ENCODE measurements at places on chromosomes 16 and 17. TPM values are rescaled to one million over a fixed set of nuclear protein-coding genes. Genes with fewer than 3 reads are reported as not detected.
A peak's percentile ranks its signal among the peaks of the same experiment; 100 is the strongest.

DNA sequence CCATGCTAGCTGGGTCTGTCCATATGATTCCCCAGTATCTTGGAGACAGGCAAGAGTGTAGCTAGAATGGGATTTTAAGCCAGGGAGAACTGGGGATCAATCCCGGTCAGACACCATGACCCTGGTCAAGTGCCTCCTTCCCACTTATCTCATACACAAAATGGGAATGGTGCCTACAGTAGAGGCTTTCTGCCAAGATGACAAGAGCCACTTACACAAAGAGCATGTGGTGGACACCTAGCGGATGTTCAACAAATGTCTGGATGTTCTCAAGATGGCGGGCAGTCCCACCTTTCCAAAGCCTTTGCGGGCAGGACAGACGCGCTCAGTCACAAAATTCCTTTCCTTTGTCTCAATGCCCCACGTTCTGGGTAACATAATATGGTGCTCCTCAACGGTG lies 57.3 kb downstream of the MAF start:
- DNase-seq = no peak

- peak; percentile 39 for DNase-seq
These were observed 16.9 kb downstream of the EMC8 start for GRCh38 chr16:85782451-85782850.

DNA sequence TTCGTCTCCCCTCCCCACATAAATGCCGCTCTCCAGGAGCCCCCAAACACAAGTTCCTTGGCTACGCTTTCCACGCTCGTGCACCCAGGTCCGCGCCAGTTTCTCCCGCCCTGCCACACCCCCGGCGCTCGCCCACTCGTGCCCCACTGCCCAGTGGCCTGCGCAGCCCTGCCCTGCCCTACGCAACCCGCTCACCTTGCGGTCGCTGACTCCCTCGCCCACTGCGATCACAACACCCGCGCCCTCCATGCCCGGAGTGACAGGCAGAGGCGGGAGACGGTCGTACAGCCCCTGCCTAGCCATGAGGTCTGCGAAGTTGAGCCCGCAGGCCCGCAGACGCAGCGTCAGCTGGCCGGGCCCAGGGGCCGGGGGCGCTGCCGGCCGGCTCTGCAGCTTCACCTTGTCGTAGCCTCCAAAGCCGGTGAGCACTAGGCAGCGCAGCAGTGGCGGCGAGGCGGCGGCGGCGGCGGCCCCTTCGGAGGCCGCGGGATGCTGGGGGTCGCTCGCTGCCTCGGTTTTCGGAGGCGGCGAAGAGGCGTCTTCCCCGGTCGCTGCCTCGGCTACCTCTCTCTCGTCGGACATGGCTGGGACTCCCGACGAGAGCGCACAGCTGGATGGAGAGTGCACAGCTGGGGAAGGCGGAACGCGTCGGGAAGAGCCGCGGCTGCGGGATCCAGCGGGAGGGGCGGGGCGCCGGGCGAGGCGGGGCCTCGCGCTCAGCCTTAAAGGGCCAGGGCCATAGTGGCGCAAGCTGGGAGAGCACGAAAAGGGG lies at the start of gene VAT1:
Gene VAT1 (minus strand): TSS at position 645 of the 772 bp plus-strand sequence. CDS start 63 bp downstream, at position 582.
- peak; percentile 73 for DNase-seq

DNA sequence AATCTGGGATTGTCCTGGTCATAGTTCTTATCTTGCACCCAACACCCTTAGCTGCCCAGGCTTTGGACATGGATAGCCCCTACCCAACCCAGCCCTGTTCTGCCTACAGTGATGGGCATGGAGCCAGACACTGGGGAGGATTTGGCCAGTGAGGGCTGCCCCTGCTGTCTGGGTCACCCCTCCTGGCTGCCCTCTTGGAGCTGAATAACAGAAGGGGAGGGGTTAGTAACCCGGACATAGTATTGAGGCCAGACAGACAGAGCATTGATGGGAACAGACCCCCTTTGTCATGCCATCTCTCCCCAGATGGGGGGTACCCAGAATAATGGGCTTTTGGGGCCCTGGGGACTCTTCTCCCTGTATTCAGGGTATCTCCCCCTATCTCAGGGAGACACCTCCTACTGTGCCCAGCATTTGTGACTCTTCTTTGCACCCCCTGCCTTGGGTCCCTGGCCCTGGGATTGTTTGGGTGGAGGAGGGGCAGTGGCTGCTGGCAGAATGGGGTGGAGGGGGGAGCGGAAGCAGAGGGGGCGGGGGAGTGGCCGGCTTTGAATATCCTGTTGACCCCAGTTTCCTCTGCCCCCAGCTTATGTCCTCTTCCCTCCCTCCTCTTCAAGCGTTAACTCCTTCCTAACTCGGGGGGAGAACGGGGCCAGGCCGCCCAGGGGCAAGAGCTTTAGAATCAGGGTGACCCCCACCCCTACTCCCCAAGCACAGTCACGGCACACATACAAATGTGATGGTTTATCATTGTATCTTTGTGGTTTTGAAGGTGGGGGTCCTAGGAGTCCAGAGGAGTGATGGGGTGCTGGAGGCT lies 17.0 kb downstream of the GJD3 start:
- no peak for DNase-seq

DNA sequence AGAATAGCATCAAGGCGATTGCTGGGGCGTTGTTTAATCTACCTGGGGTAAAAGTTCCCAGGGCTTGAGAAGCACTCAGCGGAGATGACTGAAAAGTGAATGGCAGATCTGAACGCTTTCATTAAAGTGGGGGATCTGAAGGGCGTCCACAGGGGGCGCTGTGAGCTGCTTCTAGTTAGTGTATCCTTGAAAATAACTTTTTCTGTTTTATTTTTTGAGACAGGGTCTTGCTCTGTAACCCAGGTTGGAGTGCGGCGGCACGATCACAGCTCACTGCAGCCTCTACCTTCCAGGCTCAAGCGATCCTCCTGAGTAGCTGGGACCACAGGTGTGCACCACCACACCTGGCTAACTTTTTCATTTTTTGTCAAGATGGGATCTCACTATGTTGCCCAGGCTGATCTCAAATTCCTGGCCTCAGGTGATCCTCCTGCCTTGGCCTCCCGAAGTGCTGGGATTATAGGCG lies 360.4 kb downstream of the SEC14L1 start:
- peak; percentile 9 for DNase-seq

DNA sequence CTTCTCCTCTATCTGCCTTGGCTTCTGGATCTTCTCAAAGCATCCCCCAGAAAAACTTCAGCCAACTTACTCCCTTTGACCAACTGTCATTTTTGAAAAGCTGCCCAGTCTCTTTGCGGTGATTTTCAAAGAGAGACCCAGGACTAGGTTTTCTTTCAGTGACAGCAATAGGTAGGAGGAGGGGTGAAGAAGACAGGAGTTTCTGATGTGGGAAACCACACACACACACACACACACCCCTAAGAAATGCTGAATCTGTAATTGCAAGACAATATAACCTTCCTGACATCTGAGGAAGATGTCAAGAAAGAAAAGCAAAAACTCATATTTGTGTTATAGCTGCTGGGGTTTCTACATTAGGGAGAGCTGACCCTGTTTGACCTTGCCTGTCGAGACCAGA lies 5.2 kb downstream of the FAM20A start:
- no peak for DNase-seq

- DNase-seq = no peak
These were observed 12.0 kb downstream of the CDIPT start for GRCh38 chr16:29850998-29851397.

DNA sequence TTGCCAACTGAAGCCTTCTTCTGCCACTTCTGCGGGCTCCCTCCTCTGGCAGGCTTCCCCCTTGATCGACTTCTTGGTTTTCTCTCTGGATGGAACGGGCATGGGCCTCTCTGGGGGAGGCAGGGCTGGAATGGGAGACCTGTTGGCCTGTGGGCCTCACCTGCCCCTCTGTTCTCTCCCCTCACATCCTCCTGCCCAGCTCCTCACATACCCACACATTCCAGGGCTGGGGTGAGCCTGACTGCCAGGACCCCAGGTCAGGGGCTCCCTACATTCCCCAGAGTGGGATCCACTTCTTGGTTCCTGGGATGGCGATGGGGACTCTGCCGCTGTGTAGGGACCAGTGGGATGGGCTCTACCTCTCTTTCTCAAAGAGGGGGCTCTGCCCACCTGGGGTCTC lies 6.5 kb upstream of the LASP1NB start:
- no peak for DNase-seq

The CDYL2 gene
- 1.6 TPM for total RNA-seq

The SRCIN1 gene
- total RNA-seq = not detected

The TNFRSF17 gene
- 0.48 TPM for total RNA-seq

The SULT1A4 gene
- 2.9 TPM for total RNA-seq

The KRTAP4-1 gene
- not detected for total RNA-seq

The FZD2 gene
- total RNA-seq = 6.6 TPM

The ACSM2A gene
- not detected for total RNA-seq

The KCTD19 gene
- total RNA-seq = not detected

The USP6 gene
- not detected for total RNA-seq

The SSTR5 gene
- total RNA-seq = not detected

The IRX6 gene
- not detected for total RNA-seq

The SENP3 gene
- 59.0 TPM for total RNA-seq

Measured in RPMI7951 (cell line).